Urinary bladder (tissue), 4 donors: ENCODE measurements at places on chromosomes 6 and 20.

DNA sequence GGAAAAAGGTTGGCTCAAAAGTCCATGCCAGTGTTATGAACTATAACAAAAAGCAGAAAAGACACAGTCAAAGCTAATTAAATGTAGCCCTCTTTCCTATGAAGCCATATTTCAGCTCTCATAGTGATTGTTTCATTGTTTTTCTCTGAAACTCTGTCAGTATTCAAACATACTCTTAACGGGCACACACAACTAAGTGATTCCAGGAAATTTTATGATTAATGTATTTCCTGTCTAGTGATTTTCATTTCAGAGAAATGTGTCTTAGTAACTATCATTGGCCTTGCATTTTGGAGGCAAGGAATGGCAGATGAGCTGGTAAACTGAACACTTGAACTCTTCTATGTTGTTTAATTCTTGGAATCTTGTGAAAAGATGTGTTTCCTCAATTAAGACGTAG, 68.0 kb downstream of the CLVS2 start:
- DNase-seq: no peak

- no peak for DNase-seq
Observed at GRCh38 chr6:95882371-95882770, 133.4 kb upstream of the FUT9 start.

DNA sequence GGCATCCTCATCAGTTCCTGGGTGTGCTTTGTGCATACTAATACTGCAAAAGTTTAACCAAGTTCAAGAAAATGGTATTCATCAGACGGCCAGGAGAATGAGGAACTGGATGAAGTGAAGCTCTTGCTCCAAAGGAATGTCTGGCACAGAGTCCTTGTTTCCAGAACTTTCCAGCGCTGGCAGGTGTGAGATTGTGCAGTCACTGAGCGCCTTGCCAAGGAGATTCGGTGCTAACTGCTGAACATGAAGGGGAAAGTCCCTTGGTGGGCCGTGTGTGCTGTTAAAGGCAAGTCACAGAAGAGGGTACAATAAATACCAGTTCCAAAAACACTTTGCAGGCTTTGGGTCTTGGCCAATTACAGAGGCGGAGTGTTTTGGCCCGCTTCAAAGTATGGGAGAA, 262.3 kb upstream of the SOX4 start:
- DNase-seq: no peak

DNA sequence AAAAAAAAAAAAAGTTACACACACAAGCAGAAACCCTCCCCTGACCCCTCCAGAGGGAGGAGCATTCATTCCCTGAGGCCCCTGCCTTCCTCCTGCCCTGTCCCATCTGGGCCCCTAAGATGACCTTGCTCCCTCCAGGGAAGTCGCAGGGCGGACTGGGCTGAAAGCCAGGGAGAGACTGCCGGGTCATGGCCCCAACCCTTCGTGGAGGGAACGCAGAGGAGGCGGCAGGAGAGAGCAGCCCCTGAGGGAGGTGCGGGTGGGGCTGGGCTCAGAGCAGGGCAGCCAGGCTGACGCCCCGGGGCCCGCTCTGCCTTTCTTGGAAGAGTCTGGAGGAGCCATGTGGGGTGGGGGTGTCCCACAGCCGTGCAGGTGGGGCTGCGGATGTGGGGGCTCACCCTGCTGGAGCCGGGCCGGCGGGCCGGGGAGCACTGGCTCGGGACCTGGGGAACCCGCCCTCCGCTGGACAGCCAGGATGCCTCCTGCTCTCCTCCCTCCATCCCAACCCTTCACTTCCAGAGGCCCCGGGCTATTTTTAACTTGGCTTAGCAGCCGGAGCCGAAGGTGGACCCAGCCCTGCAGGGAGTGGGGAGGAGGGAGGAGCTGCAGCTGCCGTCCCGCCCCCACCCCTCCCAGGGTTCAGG, 15.0 kb upstream of the ABHD16B start:
- DNase-seq: no peak

DNA sequence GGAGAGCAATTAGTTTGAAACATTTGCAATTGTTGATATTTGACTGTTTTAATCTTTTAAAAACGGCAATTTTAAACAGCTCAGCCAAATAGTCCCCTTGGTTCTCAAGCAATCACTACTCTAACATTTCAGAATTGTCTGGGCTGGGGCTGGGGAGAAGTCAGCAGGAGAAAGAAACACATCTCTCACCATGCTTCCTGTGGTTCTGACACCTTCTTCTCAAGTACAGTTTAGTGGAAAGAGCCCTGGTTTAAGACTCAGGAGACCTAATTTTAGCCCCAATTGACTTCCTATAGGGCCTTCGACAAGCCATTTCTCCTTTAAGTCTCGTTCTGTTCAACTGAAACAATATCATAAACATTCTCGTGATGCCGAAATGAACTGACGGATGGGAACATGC, 168.4 kb upstream of the CDYL start:
- DNase-seq: no peak

- no peak for DNase-seq
Observed at GRCh38 chr6:66725670-66726069, 1018.6 kb upstream of the EYS start.

GRCh38 chr6:2600363-2600762, 150.4 kb downstream of the MYLK4 start:
- DNase-seq: no peak

DNA sequence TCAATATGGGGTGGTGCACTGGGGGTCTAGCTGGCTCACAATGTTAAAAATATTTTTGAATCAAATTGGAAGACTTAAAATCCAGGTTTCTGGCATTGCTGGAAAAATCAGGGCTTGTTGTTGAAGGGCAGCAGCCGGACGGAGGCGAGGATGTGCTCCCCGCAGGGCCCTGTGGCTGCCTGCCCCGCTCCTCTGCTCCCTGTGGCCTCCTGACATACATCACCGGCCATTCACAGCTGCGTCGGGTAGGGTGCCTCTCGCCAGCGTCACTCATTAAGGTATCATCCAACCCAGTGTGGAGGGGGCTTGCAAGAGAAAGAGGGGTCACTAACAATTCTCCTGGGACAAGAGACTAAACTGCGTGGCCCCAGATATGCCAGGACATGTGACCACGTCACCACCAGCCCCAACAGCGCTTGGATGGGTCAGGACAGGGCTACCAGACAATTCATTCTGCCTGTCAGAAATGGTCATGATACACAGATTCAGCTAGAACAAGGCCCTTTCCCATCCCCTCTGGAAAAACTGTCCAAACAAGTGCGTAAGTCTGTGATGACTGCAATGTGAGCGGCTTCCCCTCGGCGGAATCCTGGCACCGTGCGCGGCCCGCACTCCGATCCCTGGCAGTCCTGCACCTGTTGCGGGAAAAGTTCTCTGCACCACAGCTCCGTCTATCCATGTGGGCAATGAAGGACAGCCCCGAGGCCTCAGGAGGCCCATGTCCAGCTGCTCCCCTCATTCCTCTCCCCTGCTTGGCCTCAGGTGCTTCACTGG, 12.0 kb downstream of the GATA5 start:
- DNase-seq: no peak

DNA sequence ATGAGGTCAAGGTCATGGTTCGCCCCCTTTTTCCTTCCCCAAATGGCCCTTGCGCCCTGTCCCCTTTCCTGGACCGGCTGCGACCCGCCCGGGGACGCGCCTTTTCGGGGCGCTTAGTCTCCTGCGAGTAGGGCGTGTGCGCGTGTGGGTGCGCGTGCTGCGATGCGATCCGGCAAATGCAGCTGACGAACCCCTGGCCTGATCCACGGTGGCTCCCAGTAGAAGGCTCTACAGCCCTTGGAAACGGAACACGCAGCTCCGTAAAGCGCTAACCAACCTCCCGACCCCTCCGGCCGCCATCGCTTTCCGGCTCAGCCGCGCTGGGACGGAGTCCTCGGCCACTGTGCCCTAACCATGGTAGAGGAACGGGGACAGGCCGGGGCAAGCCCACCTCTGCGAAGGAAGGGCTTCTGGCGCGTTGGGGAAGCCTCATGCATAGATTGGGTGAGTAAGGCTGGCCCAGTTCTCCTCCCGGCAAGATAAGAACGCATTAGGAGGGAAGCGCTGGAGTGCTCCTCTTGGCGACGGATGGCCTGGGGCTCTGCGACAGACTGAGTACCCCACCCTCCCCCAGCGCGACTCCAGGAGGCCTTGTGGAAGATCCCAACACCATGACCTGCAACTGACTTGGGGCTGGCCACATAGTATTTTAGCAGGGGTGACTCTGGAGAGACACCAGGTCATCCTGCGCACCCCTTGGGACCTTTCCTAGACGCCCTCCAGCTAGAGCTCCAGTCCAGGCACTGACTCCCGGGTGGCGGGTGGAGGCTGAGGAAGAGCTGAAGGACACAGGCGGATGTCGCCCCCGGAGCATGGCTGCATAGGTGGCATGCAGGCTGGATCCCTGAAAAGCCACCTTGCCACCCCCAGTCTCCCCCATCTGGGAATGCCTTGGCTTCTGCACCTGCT, 1.1 kb upstream of the SLC4A11 start:
- no peak for DNase-seq

- no peak for DNase-seq
Observed at GRCh38 chr6:110357298-110357663, 868 bp downstream of the METTL24 start.

DNA sequence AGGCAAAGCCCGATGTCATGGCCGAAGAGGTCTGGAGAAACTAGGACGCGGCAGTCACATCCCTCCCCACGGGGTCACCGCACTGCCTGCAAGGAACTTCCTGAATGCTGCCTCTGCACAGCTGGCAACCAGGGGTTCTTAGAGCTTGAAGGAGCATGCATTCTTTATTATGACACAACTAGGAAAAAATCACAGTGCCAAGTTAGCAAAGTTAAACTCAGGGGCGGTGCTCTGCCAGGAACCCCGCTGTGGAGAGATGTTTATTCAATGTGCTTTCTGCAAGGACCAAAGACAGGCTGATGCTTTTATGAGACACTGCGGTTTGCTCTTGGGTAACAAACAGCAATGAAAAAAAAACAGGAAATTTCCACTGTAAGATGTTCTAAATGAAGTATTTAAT, 287.3 kb upstream of the FOXQ1 start:
- no peak for DNase-seq

GRCh38 chr6:37369321-37370201, 15.8 kb downstream of the RNF8 start:
- no peak for DNase-seq

- DNase-seq: no peak
Observed at GRCh38 chr6:144667532-144668503, 382.7 kb downstream of the UTRN start.

GRCh38 chr6:161740486-161740885, 466.6 kb upstream of the AGPAT4 start:
- no peak for DNase-seq

- no peak for DNase-seq
Observed at GRCh38 chr6:65998544-65998943, 291.5 kb upstream of the EYS start.

DNA sequence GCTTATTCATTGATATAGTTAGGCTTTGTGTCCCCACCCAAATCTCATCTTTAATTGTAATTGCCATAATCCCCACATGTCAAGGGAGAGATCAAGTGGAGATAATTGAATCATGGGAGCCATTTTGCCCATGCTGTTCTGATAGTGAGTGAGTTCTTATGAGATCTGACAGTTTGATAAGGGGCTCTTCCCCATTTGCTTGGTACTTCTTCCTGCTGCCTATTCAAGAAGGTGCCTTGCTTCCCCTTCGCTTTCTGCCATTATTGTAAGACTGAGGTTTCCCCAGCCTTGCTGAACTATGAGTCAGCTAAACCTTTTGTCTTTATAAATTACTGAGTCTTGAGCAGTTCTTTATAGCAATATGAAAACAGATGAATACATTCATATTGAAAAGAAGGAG, 45.6 kb downstream of the CENPW start:
- no peak for DNase-seq

DNA sequence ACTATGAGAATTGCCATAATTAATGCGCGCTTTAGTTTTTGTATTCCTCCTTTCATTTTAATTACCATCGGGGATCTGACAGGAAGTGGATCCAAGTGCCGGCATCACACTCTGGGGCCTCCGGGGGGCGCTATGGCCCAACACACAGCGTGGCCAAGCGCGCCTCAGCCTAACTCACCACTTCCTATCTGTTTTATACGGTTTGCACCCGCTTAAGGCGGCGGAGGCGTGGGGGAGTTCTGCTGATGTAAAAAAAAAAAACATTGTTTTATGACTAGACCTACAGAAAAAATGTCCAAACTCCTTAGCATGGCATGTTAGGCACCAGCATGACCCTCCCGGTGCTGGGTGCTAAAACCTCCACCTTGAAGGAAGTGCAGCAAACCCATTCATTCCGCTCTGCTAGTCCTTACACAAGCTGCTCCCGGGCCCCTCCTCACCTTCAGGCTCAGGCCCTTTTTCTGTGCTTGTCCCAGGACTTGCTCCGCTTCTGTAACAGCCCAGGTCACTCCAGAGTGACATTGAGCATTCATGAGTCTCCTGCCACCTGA, 4.5 kb upstream of the EBF4 start:
- DNase-seq: no peak

GRCh38 chr20:51326201-51326819, 216.2 kb downstream of the NFATC2 start:
- no peak for DNase-seq

GRCh38 chr20:31652917-31653396, 15.2 kb downstream of the COX4I2 start:
- peak; percentile 66 for DNase-seq

- peak; percentile 78 for DNase-seq
Observed at GRCh38 chr6:138572167-138572875, 73.0 kb upstream of the NHSL1 start.

DNA sequence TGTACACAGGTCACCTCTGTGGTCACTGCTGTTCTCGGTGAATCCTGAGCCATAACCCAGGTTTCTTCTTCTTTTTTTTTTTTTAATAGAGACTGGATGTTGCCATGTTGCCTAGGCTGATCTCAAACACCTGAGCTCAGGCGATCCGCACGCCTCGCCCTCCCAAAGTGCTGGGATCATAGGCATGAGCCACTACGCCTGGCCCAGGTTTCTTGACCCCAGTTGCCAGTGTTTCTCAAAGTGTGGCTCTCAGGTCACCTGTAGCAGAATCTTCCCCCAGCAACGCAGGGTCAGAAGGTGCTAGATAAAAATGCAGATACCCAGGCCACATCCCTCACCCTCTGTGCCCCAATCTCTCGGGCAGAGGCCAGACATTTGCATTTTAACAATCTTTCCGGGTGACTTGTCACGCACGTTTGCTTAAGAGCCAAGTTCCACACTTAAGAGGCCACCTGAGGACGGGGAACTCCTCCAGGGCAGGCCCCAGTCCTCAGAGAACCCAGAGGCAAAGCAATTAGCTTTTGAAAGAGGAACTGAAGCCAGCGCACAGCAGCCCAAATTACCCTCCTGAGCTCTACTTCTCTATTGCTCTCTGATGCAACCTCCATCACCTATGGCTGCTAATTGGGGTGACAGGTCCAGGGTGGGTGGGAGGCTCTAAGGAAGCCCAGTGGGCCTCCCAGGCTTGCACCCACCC, 81.8 kb downstream of the NFATC2 start:
- no peak for DNase-seq

DNA sequence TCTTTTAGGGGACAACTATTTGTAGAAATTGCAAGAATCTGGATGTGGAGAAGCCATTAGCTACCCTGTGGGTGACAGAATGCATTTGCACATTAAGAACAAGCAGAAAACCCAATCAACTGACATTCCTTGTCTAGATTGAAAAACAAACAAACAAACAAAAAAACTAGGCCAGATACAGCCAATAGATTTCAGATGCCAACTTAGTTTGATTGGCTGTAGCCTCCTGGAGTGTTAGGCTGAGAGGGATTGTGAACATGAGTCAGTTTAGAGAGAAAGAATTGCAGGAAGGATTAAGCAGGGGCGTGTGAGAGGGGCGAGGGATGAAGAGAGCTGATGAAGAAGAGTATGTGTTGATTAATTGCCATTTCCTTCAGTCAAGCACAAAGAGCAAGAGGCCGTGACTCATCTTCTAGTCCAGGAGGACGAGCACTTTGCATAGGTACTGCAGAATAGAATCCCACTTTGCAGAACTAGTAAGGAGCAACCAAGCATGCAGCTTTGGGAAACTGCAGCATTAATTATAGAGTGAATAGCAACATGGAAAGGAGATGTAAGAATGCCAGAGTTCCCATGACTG, 188.0 kb upstream of the RAB32 start:
- no peak for DNase-seq
